Endothelial cell of umbilical vein (primary cell): ENCODE measurements at places on chromosomes 4 and X.

DNA sequence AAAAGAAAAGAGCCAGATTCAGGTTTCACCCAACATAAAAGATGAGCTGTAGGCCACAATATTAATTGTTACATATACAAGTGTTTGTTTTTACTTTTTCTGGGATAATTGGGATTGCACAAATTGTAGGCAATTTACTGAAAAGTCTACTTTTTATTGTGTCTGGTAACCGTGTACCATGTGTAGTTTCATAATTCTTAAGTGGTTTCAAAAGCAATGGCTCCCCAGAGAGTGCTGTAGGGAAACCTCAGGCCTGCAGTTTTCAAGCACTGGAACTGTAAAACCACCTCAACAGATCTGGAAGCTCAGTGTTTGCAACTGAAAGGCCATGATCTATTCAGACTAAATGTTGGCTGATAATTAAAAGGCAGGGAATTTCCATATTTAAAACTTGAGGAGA lies 53.9 kb upstream of the MMAA start:
- H3K27me3 ChIP-seq, result no peaks in the 10 kb centered on the region
- no peaks in the 10 kb centered on the region for H3K4me1 ChIP-seq
- H3K27ac ChIP-seq, result no peak overlapping the region
- DNase-seq, result no peak
- no peak overlapping the region for H3K4me3 ChIP-seq

- H3K4me3 ChIP-seq, result no peak overlapping the region
- peaks cover 5% of the 10 kb centered on the region for H3K27me3 ChIP-seq
- H3K4me1 ChIP-seq, result no peaks in the 10 kb centered on the region
- no peak overlapping the region for H3K27ac ChIP-seq
These were observed 35.4 kb downstream of the NAT8L start for GRCh38 chr4:2094545-2094944.

DNA sequence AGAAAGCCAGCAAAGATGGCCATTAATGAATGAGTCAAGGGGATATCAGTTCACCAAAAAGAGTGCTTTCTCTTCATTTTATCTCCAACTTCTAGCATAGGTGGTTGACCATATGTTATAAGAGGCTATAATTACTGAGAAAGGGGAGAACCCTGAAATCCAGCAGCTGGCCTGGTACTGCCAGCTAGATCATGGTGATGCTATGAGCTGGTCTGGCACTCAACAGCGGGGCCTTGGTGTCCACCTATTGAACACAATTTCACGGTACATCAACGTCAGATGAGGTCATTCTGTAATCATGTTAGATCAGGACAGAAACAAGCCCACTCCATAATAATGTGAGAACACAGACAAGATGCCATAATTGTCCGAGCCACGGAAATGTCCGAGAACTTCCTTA lies 1644.8 kb upstream of the PCDH7 start:
- no peaks in the 10 kb centered on the region for H3K27me3 ChIP-seq
- no peak overlapping the region for H3K27ac ChIP-seq
- DNase-seq, result no peak
- H3K36me3 ChIP-seq, result no peaks in the 10 kb centered on the region

GRCh38 chr4:1515763-1516162 lies 109.5 kb upstream of the NKX1-1 start:
- no peaks in the 10 kb centered on the region for H3K4me1 ChIP-seq
- H3K36me3 ChIP-seq, result no peaks in the 10 kb centered on the region
- H3K4me3 ChIP-seq, result no peak overlapping the region

DNA sequence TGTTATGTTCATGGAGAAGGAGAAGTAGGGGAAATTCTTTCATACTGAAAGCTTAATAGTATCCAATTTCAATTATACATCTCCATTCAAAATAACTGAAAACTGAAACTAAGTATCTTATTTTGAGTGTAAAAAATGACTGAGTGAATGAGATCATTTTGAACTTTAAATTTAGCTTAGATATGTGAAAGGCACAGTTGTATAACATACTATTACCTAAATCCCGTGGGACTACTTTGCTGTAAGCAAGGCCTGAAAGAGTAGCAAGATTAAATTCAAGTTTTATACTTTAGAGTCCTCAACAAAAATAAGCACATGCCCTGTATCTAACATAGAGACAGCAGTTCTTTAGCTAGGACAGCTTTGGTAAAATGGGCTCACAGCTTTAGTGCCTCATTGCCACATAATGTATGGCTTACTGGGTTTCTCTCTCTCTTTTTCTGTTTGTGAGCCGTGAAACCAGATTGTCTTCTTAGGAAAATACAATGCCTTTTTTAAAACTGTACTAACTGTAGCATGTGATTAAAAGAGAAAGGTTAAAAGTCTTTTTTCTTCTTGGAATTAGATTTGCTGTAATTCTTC lies 43.2 kb downstream of the GSTCD start:
- no peaks in the 10 kb centered on the region for H3K27me3 ChIP-seq
- H3K36me3 ChIP-seq, result no peaks in the 10 kb centered on the region
- no peak overlapping the region for H3K27ac ChIP-seq
- no peak for DNase-seq
- H3K4me3 ChIP-seq, result no peak overlapping the region

GRCh38 chr4:150126864-150127203 lies 48.6 kb downstream of the DCLK2 start:
- H3K4me3 ChIP-seq, result no peak overlapping the region
- H3K27me3 ChIP-seq, result no peaks in the 10 kb centered on the region
- no peaks in the 10 kb centered on the region for H3K36me3 ChIP-seq
- DNase-seq, result peak; percentile 37

DNA sequence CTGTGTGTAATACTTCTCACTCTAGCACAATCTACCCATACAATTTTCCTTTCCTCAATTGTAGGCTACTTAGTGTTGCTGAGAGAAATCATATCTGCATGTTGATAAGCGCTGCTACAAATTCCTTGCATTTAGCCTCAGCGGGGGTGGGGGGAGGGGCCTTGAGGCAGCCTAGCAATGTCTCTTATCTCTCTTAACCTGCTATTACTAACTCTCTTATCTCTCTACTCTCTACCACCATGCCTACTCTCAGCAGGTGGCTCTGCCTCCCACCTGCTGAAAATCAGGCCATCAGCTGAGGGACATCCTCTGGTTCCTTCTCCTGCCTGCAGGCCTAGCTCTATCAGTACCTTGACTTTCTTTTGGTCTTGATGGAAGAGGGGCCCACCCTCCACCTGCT lies 98.9 kb downstream of the GPR82 start:
- no peak for DNase-seq
- no peaks in the 10 kb centered on the region for H3K36me3 ChIP-seq
- no peak overlapping the region for H3K27ac ChIP-seq
- H3K4me3 ChIP-seq, result no peak overlapping the region
- no peaks in the 10 kb centered on the region for H3K4me1 ChIP-seq
- H3K27me3 ChIP-seq, result no peaks in the 10 kb centered on the region

DNA sequence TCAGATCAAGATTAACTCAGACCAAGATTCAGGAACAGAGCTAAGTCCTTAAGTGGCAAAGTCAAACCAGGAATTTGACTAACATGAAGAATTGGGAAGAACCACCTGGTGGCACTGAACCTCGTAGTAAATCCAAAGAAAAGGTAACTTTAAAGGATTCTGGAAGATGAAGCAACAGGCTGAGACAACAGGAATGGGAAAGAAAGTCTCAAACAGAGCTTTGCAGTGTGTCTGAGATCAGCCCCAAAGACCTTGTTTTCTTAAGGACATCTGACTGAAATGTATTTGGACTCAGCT lies 126.1 kb downstream of the ASB9 start:
- DNase-seq, result no peak
- no peaks in the 10 kb centered on the region for H3K36me3 ChIP-seq
- no peak overlapping the region for H3K27ac ChIP-seq
- no peak overlapping the region for H3K4me3 ChIP-seq
- H3K4me1 ChIP-seq, result no peaks in the 10 kb centered on the region

DNA sequence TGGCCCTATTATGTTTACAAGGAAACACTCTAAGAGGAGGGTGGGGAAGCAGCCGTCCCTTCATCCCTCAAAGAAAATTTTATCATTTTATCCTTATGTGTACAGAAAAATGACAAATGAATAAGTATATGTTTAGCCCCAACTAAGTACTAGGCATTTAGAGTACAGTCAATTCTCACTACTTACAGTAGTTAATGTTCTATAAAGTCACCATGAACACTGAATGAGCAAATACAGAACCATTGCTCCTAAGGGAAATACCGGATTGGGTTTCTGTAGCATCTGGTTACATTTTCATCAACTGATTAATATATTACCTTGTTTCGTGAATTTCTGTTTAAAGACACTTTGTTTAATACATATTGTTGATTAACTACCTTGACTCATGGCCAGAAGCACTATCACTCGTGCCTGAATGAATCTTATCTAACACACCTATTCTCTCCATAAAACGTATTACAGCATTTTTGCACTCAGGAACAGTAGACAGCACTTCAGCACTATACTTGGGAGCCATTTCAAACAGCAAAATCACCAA lies 109.3 kb downstream of the ASB9 start:
- no peak overlapping the region for H3K27ac ChIP-seq
- no peaks in the 10 kb centered on the region for H3K4me1 ChIP-seq
- no peak for DNase-seq

DNA sequence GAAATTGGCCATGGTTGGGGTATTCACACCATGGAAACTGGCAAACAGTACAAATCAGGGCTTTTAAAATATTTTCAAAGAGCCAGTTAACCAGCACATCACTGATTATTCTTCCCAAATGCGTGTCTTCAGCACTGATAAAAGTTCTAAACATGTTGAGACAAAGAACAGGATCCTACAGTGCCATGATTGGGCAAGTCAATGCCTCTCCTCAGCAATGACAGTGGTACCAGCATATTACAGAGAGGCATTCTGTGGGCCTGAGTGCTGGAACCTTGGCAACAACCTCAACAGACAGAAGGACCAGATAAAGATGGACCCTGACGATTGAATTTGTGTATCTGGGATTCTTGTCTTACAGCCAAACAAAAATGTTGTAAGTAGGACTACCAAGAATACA lies 108.9 kb downstream of the EFHC2 start:
- no peak overlapping the region for H3K4me3 ChIP-seq
- no peaks in the 10 kb centered on the region for H3K36me3 ChIP-seq
- no peaks in the 10 kb centered on the region for H3K4me1 ChIP-seq
- H3K27me3 ChIP-seq, result no peaks in the 10 kb centered on the region
- no peak for DNase-seq
- no peak overlapping the region for H3K27ac ChIP-seq

GRCh38 chr4:17060230-17060629 lies 161.8 kb upstream of the LDB2 start:
- DNase-seq, result no peak
- no peak overlapping the region for H3K27ac ChIP-seq
- no peaks in the 10 kb centered on the region for H3K36me3 ChIP-seq
- H3K4me1 ChIP-seq, result no peaks in the 10 kb centered on the region
- no peaks in the 10 kb centered on the region for H3K27me3 ChIP-seq

DNA sequence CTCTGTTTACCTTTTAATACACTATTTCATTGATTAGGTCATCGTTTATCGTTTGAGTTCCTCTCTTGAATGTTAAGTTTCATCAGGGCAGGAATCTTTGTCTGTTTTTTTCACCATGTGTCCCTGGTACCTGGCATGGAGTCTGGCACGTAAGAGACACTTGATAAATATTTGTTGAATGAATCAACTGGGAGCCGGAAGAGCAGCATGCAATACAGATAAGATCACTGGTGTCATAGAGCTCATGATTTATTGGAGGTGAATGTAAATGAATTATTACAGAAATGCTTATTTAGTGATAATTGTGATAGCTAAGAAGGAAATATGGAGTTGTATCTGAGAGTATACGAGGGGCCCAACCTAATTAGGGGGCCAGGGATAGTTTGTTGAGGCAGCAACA lies 62.8 kb downstream of the UCHL1 start:
- no peak for DNase-seq
- H3K27me3 ChIP-seq, result no peaks in the 10 kb centered on the region
- H3K27ac ChIP-seq, result no peak overlapping the region
- H3K36me3 ChIP-seq, result no peaks in the 10 kb centered on the region

GRCh38 chrX:102659790-102660757 lies 8.8 kb downstream of the GPRASP1 start:
- DNase-seq, result peak; percentile 74
- peak overlapping the region; percentile 14 for H3K4me3 ChIP-seq
- H3K27me3 ChIP-seq, result no peaks in the 10 kb centered on the region
- H3K4me1 ChIP-seq, result no peaks in the 10 kb centered on the region

DNA sequence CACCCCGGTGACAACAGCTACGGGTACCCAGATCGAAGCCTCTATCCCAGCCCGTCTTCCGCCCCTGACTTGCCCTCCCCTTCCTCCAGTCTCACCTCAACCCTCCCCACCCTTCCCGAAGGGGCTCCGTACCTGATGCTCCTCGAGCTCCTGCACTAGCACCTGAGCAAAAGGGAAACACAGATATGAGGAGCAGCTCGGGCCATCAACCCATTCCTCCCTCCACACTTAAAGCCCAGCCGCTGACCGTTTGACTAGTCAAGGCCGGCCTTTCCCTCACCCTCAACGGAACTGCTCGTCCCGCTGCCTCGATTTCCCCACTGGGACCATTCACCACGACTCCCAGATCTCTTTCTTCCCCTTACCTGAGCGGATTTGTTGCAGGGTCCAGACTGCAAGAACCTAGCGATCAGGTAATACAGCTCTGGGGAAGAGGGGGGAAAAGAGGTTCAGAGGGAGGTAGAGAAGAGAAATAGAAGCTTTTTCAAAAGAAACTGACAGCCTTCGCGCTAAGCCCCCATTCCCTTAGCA lies 731 bp downstream of the BRWD3 start:
- peak overlapping the region; percentile 74 for H3K4me3 ChIP-seq
- no peaks in the 10 kb centered on the region for H3K36me3 ChIP-seq
- peaks cover 4% of the 10 kb centered on the region for H3K4me1 ChIP-seq
- no peaks in the 10 kb centered on the region for H3K27me3 ChIP-seq
- peak overlapping the region; percentile 18 for H3K27ac ChIP-seq

DNA sequence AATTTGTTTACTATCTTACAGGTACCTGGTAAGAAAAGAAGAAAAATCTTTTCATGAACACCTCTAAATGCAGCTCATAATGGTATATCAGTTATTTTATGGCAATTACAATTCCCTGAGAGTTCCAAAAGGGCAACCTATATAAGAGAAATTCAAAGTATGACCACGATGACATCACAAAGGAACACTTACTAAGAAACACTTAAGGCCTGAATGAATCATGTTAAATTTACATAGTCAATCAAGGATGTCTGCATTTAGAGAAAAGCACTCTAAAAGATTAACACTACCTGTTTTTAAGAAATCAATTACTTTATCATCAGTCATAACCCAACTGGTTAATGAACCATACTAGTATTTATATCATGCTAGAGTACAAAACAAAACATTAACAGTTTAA lies 63.9 kb downstream of the LCORL start:
- H3K36me3 ChIP-seq, result no peaks in the 10 kb centered on the region
- no peaks in the 10 kb centered on the region for H3K4me1 ChIP-seq
- H3K27ac ChIP-seq, result no peak overlapping the region
- DNase-seq, result no peak
- H3K27me3 ChIP-seq, result no peaks in the 10 kb centered on the region

GRCh38 chr4:137471461-137471860 lies 60.8 kb downstream of the PCDH18 start:
- DNase-seq, result no peak
- no peaks in the 10 kb centered on the region for H3K27me3 ChIP-seq
- no peaks in the 10 kb centered on the region for H3K4me1 ChIP-seq
- no peak overlapping the region for H3K27ac ChIP-seq
- no peaks in the 10 kb centered on the region for H3K36me3 ChIP-seq

GRCh38 chr4:2767705-2768074 lies 11.6 kb upstream of the TNIP2 start:
- peaks cover 1% of the 10 kb centered on the region for H3K27me3 ChIP-seq
- H3K36me3 ChIP-seq, result no peaks in the 10 kb centered on the region
- DNase-seq, result no peak

GRCh38 chr4:82519776-82520175 lies 42.0 kb downstream of the TMEM150C start:
- no peak overlapping the region for H3K4me3 ChIP-seq
- DNase-seq, result peak; percentile 11
- no peaks in the 10 kb centered on the region for H3K36me3 ChIP-seq
- no peak overlapping the region for H3K27ac ChIP-seq
- H3K4me1 ChIP-seq, result peaks cover 40% of the 10 kb centered on the region
